ENCODE measurements at places on chromosomes 5 and 9.

- no peak overlapping the region for H3K27ac ChIP-seq
- H3K36me3 ChIP-seq: no peaks in the 10 kb centered on the region
- no peaks in the 10 kb centered on the region for H3K27me3 ChIP-seq
- no peak overlapping the region for H3K4me3 ChIP-seq
- no peak for DNase-seq
- H3K4me1 ChIP-seq: no peaks in the 10 kb centered on the region
These were observed 81.5 kb downstream of the VCAN start for GRCh38 chr5:83553000-83553486.

DNA sequence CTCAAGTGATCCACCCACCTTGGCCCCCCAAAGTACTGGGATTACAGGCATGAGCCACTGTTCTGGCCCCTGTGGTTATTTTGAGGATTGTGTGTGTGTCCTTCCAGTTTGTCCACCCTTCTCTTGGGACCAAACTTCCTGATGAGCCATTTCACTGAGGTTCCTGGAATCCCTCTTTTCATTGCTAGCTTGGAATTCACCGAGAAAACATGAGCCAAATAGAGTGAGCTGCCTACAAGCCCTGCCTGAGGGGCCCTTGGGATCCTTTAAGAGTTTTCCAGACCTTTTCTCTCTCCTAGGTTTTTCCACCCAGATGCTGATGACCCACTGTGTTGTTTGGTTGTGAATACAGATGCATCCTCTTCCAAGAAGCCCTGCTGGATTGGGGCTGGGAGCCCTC lies 13.2 kb upstream of the KIF12 start:
- no peaks in the 10 kb centered on the region for H3K36me3 ChIP-seq
- H3K4me1 ChIP-seq: no peaks in the 10 kb centered on the region
- H3K27ac ChIP-seq: no peak overlapping the region
- no peak for DNase-seq

- DNase-seq: no peak
- no peaks in the 10 kb centered on the region for H3K36me3 ChIP-seq
- H3K4me1 ChIP-seq: no peaks in the 10 kb centered on the region
These were observed 97.8 kb downstream of the ERMP1 start for GRCh38 chr9:5735072-5735471.

DNA sequence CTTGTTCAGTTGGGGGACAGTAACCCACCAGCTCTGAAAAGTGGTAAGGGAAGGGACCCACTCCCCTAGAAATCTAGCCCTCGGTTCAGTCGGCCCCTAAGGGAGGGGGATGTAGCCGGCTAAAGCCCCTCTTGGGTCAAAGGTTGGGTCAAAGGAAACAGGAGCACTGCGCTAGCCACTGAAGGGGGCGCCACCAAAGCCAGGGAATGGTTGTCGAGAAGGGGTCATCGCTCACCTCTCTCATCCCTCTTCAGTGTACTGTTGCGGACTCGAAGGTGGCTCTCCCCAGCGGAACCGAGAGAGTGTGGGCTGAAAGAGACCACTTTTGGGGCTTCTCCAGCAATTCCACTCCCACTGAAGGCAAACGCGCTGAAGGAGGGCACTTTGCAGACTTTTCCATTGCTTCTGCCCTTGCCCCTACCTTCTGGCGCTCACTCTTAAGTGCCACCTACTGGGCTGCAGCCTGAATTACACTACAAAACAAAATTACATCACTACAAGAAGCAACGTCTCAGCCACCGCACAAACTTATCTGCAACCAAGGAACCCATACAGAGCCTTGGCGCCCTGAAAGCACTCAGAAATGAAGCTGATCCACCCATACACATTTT lies 396.9 kb downstream of the PDE4D start:
- no peak overlapping the region for H3K4me3 ChIP-seq
- H3K27me3 ChIP-seq: no peaks in the 10 kb centered on the region
- no peaks in the 10 kb centered on the region for H3K36me3 ChIP-seq
- H3K4me1 ChIP-seq: no peaks in the 10 kb centered on the region

GRCh38 chr5:116502138-116502537 lies 72.5 kb downstream of the SEMA6A start:
- H3K4me1 ChIP-seq: no peaks in the 10 kb centered on the region
- no peak overlapping the region for H3K27ac ChIP-seq
- H3K36me3 ChIP-seq: no peaks in the 10 kb centered on the region
- H3K4me3 ChIP-seq: no peak overlapping the region
- no peaks in the 10 kb centered on the region for H3K27me3 ChIP-seq

DNA sequence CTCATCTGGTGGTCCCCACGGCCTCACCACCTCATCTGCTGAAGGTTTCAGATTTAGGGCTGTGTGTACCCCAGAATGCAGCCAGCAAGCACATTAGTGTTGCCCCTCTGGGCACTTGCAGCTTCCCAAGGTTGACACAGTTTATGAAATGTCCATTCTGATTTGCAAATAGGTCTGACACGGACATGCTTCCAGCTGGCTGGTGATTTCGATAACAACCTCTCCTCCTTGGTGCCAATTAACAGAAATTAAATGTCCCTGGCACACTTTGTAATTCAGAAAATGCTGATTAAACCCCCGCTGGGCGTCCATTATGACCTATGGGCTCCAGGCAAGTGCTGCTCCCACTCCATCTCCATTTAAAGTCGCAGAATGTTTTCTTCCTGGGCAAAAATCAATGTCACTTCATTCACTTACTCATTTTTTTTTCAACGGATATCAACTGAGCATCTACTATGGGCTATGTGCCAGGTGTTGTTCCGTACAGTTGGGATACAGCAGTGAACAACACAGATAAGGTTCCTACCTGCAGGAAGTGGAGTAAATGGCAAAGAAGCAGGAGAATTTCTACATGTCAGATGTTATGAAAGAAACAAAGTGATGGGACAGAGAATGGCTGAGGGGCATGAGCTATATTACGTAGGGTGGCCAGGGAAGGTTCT lies 32.0 kb downstream of the PLAC8L1 start:
- H3K4me1 ChIP-seq: no peaks in the 10 kb centered on the region
- no peak overlapping the region for H3K27ac ChIP-seq
- no peak for DNase-seq
- H3K36me3 ChIP-seq: no peaks in the 10 kb centered on the region
- H3K27me3 ChIP-seq: peaks cover 5% of the 10 kb centered on the region
- H3K4me3 ChIP-seq: no peak overlapping the region

GRCh38 chr5:132289097-132289496 lies 5.1 kb upstream of the SLC22A4 start:
- H3K4me3 ChIP-seq: no peak overlapping the region
- no peaks in the 10 kb centered on the region for H3K27me3 ChIP-seq
- no peaks in the 10 kb centered on the region for H3K36me3 ChIP-seq
- no peak overlapping the region for H3K27ac ChIP-seq
- peaks cover 11% of the 10 kb centered on the region for H3K4me1 ChIP-seq
- DNase-seq: no peak

- H3K4me3 ChIP-seq: no peak overlapping the region
- H3K27me3 ChIP-seq: no peaks in the 10 kb centered on the region
These were observed 10.5 kb downstream of the RPS14 start for GRCh38 chr5:150438873-150439546.

GRCh38 chr5:36728697-36729543 lies 122.5 kb downstream of the SLC1A3 start:
- H3K4me1 ChIP-seq: peaks cover 9% of the 10 kb centered on the region
- H3K27me3 ChIP-seq: no peaks in the 10 kb centered on the region
- no peak overlapping the region for H3K4me3 ChIP-seq
- H3K36me3 ChIP-seq: no peaks in the 10 kb centered on the region
- no peak overlapping the region for H3K27ac ChIP-seq

DNA sequence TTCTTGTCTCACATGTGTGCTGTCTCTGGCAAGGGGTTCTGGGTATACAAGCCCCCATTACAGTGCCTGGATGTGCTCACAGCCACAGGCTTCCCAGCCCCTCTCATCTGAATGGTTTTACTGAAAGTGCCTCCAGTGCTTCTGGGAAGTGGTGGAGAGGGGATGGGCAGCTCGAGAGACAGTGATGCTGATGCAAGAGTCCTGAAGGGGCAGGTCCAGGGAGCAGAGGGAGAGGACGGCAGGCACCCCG lies 93.5 kb downstream of the PHF2 start:
- no peak overlapping the region for H3K27ac ChIP-seq
- no peak overlapping the region for H3K4me3 ChIP-seq
- H3K27me3 ChIP-seq: no peaks in the 10 kb centered on the region
- H3K4me1 ChIP-seq: no peaks in the 10 kb centered on the region

DNA sequence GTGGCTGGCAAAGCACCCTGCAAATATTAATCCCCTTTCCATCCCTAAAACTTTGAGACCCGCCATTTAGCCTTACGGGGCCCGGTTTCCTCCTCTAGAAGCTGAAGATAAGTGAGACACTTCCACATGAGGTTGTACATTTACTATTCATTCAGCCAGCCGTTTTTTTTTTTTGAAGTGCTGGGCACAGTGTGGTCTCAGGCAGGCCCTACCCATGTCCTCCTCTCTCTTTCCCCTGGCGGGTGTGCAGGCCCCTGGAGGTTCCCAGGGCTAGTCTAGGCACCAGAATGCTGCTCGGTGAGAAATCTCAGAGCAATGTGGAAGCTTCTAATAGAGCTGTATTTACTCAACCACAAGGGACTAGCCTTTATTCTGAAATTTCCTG lies 107.4 kb upstream of the LARP1 start:
- no peaks in the 10 kb centered on the region for H3K4me1 ChIP-seq
- no peak overlapping the region for H3K27ac ChIP-seq
- DNase-seq: no peak
- H3K4me3 ChIP-seq: peak overlapping the region; percentile 39
- no peaks in the 10 kb centered on the region for H3K36me3 ChIP-seq

DNA sequence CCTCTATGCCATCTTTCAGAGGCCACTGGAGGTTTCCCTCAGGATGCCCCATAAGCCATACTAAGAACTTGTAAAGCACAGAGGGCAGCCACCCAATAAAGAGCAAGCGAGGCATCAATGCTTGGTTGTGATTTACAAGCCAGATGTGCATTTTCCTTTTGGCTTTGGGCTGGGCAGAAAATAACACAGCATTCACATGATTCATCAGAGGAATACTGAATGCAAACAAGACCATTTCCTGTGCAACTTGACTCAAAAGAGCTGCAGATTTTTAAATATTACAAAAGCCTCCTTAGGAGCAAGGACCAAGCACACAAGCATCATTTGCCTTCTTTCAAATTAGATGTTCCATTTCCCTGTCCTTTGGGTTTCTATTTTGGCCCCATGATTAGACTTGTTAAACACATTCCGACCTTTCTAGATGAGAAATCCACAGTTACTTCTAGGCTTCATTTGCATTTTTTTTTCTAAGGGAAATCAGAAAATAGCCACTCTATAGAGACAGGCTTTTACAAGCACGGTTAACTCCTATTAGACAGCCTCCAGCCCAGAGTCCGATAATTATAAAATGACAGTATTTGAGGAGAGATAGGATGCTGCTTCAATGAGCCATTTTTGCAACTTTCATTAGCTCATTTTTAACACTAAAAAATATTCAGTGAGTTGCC lies 207.8 kb downstream of the SEMA5A start:
- H3K27me3 ChIP-seq: no peaks in the 10 kb centered on the region
- H3K36me3 ChIP-seq: no peaks in the 10 kb centered on the region
- no peak for DNase-seq
- no peak overlapping the region for H3K27ac ChIP-seq
- H3K4me1 ChIP-seq: no peaks in the 10 kb centered on the region

DNA sequence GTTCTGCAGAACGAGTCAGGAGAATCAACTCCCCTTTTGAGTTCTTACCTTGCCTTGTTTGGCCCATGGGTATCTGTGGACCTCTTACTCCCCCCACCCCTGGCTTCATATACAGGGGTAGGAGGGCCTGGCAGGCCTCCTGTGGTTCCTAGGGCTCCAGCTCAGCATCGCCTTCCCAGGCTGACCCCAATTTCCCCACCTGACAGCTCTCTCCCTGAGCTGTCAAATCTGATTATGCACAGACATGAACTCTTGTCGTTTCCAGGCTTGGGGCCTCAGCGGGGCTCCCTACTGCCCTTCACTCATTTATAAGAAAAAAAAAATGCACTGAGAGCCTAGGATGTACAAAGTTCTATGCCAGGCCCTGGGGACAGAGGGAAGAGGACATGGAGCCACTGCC lies 67.9 kb downstream of the PTPN3 start:
- peaks cover 12% of the 10 kb centered on the region for H3K27me3 ChIP-seq
- H3K4me3 ChIP-seq: no peak overlapping the region

DNA sequence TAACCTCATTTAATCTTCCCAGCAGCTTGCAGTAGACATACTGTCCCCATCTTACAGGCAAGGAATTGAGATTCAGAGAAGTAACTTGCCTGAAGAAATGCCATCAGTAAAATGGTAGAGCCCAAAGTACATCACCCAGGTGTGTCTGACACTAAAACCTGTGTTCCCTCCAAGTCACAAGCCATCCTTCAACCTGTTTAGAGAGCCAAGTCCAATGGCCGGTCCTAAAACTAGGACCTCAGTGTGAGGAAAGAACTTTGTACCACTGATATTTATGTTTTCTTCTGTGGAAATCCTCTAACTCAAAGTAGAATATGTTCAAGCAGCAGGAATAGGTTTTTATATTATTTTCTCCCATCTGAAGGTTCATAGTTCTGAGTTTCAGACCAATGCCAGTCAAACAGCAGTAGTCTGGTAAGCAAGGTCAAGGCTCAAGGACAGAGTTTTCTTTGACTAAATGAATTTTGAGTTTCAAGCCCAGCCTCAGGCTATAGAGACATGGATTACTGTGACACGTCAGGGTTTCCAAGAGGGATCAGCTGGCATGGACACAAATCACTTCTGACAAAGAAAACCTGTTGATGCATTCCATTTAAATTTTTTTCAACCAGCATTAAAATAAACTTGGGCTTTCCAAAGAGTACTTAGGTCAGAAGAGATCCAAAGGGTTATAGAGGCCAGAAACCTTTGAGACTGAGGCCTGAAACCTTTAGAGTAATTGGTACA lies 80.9 kb upstream of the PLPP6 start:
- H3K4me1 ChIP-seq: no peaks in the 10 kb centered on the region
- DNase-seq: no peak
- no peak overlapping the region for H3K27ac ChIP-seq

DNA sequence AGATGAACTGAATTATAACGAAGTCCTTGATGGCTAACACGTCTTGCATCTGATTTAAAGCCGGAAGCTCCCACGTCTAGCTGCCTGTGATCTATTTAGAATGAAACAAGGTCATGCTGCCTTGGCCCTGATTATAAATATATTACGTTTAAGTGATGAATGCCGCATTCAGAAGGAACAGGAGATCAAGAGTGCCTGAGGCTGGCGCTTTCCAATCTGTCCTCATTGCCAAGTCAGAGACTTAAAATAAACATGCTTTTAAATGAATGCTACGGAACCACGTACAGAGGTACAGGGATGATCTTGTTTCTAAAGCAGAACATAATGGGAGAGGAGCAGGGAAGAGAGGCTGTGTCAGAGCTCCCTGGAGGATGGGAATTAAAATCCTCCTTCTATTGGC lies 292.8 kb downstream of the TLE1 start:
- no peaks in the 10 kb centered on the region for H3K4me1 ChIP-seq
- no peak overlapping the region for H3K4me3 ChIP-seq
- DNase-seq: no peak
- no peaks in the 10 kb centered on the region for H3K27me3 ChIP-seq

DNA sequence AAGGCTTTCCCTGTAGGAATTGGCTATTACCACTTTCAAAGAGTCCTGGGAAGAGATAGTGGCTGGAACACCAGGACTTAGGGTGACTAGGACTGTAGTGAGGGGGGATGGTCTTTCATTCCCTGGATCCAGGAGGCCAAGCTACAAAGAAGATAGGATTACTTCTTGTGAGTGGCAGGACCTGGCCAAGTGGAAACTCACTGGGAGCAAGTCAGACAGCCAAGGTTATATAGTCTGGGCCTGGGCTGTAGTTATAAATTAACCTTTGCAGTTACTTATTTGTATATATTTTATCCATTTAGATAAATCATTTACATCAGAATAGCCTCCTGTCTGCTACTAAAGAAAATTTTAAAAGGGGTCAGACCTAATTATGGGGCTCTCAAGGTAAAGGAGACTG lies 124.3 kb downstream of the TLR4 start:
- H3K36me3 ChIP-seq: no peaks in the 10 kb centered on the region
- H3K27me3 ChIP-seq: peaks cover 2% of the 10 kb centered on the region
- no peak overlapping the region for H3K4me3 ChIP-seq
- no peak overlapping the region for H3K27ac ChIP-seq
- H3K4me1 ChIP-seq: peaks cover 6% of the 10 kb centered on the region

Data from T-cell (primary cell).